Glutamatergic neuron (in vitro differentiated cells): ENCODE measurements at places on chromosomes 12 and 14. TPM values are rescaled to one million over a fixed set of nuclear protein-coding genes. Genes with fewer than 3 reads are reported as not detected.

The RD3L gene
- total RNA-seq = not detected

The KERA gene
- total RNA-seq = not detected

The NUBPL gene
- total RNA-seq = 12.5 TPM

The CCDC196 gene
- not detected for total RNA-seq

The BBS10 gene
- total RNA-seq = 10.9 TPM

DNA sequence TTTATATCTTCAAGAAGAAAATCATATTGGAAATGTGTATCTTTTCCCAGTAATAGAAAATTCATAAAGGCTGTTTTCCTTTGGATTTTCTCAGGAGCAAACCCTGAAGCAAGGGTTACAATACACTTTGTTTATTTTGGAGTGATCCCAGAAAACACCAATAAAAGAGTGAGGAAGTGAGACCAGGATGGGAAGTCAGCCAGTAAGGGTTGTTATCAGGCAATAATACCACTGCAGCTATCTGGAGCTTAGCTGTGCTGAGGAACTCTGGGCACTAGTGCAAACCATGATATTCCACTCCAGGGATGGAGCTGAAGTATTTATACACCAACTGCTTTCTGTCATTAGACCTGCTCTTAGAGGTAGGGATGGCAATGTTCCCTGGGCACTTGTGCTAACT lies 1002.3 kb downstream of the FLRT2 start:
- no peak for DNase-seq

DNA sequence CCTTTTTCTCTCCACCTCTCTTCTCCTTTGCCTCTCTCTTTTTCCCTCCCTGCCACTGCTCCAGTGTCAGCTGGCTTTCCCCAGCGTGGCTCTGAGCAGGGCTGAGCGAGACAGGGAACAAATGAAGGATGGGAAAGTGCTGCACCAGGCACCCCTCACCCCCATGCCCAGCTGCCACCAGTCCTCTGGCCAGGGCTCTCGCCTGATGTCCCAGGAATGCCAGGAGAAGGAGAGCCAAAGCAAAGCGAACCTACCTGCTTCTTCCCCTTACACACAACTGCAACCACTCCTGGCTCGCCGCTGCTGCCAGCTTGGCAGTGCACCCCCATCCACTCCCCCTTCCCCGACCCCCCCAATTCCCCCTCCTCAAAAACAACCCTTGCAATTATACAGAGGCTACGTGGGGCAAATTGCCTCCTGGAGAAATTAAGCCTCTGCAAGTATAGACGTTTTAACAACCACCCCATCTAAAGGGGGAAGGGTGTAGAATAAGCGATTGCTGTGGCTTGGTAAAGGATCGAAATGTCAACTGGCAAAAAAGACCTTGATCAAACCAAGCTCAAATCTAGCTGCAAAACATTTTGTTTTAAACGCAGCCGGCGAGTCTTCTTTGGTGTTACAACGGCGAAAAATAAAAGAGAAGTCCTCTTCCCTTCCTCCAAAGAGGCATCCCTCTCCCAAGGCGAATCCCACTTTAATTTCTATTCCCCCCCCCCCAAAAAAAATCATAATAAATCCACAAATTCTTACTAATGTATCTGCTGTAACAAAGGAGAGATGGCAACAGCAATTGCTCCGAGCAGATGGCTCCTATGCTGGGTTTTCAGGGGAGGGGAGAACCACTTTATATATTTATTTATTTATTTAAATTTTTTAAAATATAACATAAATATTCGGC lies 2.9 kb downstream of the BCL11B start:
- DNase-seq = no peak
